ENCODE measurements at places on chromosomes 2 and 18. TPM values are rescaled to one million over a fixed set of nuclear protein-coding genes. Genes with fewer than 3 reads are reported as not detected.
A peak's percentile ranks its signal among the peaks of the same experiment; 100 is the strongest.

DNA sequence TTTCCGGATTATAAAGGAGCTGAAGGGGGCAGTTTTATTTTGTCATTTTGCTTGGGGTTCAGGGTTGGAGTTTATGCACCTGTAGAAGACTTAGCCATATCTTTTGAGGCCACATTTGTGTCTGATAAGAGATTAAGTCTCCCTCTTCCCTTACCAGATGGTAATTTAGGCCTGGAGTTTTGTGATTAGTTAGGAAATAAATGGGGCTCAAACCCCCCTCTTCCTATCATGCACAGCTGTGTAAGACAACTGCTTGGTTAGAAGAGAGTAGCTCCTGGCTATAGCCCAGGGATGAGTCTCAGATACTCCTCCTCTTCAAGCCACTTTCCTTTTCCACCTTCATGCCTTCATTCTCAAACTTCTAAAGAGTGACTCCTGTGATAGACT, 802 bp upstream of the SAP130 start:
- DNase-seq, result no peak

ANKRD29 gene
- polyA plus RNA-seq, result 1.3 TPM

CD8A gene
- 0.25 TPM for polyA plus RNA-seq

DNA sequence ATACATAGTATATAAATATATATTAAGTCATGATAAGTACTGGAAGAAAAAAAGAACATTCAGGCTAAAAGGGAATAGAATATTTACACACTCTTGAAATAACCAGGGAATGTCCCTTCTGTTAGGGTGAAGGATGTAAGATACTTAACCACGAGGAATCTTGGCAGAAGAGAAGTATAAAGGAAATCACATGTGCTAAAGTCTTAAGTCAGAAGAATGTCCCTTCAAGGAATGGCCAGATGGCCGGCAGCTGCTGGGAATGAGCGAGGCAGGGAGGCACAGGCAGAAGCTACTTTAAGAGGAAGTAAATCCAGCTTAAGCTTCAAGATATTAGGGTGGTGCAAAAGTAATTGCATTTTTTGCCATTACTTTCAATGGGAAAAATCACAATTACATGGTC, 5.5 kb downstream of the CCDC102B start:
- DNase-seq, result peak; percentile 18

CYBRD1 gene
- polyA plus RNA-seq, result 37.4 TPM

UGT1A4 gene
- polyA plus RNA-seq, result not detected

E2F6 gene
- polyA plus RNA-seq, result 22.3 TPM

- no peak for DNase-seq
Observed at GRCh38 chr2:86791573-86791972, 860 bp upstream of the CD8A start.

DNA sequence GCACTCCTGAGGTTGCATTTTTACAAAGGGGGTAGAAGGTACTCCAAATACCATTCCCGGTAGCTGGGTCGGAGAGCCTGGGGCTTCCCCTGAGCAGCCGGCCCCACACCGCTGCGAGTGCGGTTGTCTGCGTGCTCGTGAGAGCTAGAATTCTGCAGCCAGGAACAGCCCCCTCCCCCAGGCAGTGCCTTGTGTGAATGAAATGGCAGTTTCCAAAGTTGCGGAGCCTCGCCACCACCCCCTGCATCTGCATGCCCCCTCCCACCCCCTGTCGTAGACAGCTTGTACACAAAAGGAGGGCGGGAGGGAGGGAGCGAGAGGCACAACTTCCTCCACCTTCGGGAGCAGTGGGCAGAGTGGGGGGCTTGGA, 1.1 kb downstream of the MYCN start:
- DNase-seq, result peak; percentile 38

SERPINB11 gene
- not detected for polyA plus RNA-seq

GRCh38 chr18:11883153-11883552, 25.0 kb downstream of the MPPE1 start:
- DNase-seq, result no peak

DNA sequence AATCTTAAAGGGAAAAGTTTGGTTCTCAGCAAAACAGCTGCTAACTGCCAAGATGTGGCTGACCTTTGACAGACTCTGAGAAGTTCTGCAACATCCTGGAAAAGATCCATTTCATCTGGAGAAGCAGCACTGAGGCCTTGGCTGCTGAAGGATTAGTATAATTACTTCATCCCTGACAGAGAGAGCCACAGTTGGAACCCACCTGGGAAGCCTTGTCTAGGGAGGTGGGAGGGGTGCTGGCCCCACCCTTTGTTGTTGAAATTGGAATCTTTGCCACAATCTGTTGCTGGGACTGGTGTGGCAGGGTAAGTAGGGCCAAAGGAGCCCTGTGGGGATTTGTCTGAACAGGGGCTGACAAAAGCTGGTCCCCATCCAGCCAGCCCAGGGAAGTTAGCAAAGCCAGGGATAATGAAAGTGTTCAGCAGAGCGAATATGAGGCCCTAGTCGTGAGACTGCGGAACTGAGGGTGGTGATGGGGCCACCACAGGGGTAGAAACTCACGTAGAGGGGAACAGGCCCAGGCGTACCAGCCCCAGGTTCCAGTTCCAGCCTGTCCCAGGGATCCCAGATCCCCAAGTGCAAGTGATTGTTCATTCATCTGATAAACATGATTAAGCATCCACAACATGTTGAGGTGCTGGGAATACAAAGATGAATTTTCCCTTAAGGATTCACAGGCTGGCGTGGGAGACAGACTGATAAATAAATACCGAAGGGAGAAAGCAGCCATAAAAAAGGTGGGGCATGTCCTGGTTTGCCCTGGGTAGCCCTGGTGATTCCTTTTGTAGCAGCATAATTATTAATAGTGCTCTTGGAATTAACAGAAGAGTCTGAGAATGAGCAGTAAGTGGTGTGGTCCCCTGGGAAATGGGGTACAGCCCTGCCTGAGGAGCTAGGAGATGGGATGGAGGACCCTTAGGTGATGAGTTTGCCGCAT, 60.0 kb downstream of the MYO1B start:
- peak; percentile 27 for DNase-seq

DNA sequence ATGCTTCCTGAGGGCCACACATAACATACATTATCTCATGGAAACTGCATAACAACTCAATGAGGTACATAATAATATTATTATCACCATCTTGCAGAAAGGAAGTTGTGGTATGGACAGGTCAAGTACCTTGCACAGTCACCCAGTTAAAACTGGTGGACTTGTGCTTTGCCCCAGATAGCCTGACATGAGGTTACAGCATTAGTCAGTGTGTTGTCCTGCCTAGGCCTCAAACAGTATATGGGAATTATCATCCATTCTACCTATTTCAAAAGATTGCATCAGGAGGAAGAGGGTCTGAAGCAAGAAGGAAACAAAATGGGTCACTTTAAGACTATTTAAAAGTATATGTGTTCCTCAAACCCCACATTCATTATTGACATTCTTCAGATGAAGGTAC, 5.4 kb upstream of the ANTXR1 start:
- no peak for DNase-seq
